ENCODE measurements at places on chromosomes 4 and X.

- DNase-seq = no peak
Measured at GRCh38 chr4:98908182-98908581, 20.8 kb downstream of the EIF4E start.

DNA sequence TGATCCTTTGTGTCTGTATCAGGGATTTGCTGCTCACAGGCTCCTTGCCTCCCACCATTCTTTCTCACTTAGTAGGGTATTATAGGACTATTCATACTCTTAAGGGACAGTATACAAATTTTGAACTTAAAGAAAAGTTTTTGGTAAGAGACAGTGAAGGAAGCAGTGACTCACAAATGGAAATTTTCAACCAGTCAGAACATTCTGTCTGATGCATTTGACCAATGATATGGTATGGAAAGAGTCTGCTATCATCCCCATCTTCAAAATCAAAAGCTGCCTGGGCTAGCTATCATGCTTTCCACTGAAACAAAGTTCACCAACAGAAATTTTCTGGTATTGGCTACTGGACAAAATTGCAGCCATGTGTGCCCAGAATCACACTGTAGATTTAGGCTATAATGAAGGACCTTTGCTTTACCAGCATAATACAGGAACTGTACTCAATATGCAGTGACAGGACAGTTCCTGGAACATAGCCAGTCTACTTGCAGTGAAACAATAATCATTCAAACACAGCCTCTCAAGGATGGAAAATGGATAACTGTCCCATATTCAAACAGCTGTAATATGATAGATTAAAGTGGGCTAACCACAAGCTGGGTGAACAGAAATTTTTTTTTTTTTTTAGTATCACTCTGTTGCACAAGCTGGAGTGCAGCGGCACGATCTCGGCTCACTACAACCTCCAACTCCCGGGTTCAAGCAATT, 109.0 kb upstream of the ACSL4 start:
- DNase-seq = no peak

- no peak for DNase-seq
Measured at GRCh38 chr4:53116954-53117353, 248.9 kb downstream of the SCFD2 start.

GRCh38 chr4:84792366-84793301, 173.9 kb downstream of the WDFY3 start:
- no peak for DNase-seq

DNA sequence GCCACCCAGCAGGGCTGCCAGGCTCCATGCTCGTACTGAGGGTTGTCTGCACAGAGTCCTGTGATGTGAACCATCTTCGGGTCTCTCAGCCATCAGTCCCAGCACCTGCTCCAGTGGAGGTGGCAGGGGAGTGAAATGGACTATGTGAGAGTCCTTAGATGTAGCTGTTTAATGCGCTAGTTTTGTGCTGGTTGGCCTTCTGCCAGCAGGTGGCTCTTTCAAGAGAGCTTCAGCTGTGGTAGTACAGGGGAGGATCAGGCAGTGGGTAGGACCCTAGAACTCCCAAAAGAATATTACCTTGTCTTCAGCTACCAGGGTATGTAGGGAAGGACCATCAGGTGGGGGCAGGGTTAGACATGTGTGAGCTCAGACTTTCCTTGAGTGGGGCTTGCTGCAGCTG, 1066.0 kb downstream of the GLUD2 start:
- no peak for DNase-seq

GRCh38 chr4:125572601-125573000, 257.8 kb downstream of the FAT4 start:
- DNase-seq = no peak

GRCh38 chr4:16682975-16683374, 215.5 kb downstream of the LDB2 start:
- DNase-seq = no peak

DNA sequence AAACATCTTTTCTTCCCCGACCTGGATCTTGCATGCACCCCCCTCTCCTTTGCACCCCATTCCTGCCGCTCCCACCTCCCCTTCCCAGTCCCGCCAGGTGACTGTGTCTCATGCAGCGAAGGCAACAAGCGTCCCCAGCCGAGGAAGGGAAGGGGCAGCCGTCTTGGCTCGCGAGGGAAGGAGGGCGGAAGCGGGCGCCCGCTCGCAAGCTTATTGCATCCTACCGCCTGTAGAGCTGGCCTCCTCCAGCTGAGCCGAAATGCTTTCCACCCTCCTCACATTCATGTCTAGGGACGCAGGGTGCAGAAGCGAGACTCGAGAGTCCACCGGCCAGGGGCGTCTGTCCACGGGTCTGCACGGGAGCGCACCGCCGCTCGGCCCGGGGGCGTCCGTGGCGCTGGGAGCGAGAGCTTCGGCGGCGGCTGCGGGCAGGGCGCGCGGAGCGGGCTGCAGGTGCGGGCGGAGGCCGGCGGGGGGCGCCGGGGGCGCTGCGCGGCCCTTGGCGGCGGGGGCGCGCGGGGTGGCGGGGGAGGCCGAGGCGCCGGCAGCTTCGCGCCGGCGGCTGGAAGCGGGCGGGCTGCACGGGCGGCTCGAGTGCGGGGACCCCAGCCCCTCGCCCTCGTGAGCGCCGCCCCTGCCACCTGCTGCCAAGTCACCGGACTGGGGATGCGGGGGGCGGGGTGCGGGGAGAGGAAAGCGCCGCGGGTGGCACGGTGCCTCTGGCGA, at the start of gene KCNIP4:
TSS of gene KCNIP4 (minus strand) at position 426 of the 726 bp plus-strand sequence.
- no peak for DNase-seq

- no peak for DNase-seq
Measured at GRCh38 chrX:101462892-101463291, 22.4 kb upstream of the ARMCX4 start.

GRCh38 chr4:127685292-127685691, 44.9 kb upstream of the SLC25A31 start:
- no peak for DNase-seq

GRCh38 chr4:8352368-8353157, 83.0 kb downstream of the HTRA3 start:
- DNase-seq = no peak

DNA sequence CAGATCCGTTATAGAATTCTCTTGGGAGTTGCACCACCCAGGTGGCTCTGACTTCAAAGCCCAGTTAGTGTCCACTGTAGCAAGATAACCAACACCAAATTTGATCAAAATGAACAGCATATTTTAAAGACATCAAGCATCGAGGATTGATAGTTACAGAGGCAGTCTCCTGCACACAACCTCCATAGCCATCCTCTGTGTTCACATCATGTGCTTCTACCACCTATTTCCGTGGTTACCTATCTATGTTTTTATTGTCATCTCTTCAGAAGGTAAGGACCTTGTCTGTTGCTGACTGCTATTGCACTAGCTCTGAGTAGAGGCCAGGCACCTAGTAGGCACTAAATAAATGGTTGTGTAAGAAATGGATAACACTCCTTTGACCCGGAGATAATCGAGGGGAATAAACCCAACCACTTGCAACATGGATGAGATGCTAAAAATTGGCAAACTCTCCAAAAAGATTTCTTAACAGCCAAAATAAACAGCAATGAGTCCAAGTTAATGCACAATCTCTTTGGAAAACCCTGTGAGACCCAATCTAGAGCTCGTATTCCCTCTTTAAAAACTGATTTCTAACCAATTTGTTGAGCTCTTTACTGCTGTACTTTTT, 14.7 kb upstream of the C1QTNF7 start:
- DNase-seq = no peak

GRCh38 chr4:177410566-177410965, 31.7 kb downstream of the AGA start:
- DNase-seq = no peak

DNA sequence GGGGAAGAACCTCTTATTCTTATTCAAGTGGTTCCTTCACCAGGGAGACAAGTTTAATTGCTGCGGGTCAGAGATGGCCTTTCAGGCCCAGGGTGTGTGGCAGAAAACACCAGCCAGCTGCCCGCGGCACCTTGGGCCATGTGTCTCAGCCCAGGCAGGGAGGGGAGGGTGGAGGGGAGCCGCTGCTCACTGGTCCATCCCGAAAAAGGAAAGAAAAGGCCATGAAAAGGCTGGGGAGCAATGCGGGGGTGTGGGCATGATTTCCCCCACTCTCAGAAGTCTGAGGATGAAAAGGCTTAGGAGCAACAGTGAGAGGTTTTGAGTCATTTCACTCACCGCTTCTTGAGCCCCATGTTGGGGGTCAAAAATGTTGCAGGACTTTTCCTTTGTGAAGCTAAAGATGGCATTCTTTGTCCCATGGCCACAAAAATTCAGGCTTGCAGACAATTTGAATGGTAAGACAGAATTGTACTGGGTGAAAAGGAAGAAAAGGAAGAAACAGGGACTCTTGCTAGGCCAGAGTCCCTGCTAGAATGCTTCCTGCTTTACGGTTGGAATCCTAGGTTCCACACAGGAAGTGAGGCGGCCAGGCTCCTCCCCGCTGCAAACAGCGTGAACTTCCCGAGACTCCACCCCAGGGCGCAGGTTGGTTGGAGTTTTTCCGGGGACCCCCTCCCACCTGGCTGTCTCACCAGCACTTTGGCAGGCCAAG, 17.4 kb upstream of the FAM47E start:
- DNase-seq = no peak

GRCh38 chr4:109206620-109207019, 95.8 kb downstream of the COL25A1 start:
- DNase-seq = no peak

DNA sequence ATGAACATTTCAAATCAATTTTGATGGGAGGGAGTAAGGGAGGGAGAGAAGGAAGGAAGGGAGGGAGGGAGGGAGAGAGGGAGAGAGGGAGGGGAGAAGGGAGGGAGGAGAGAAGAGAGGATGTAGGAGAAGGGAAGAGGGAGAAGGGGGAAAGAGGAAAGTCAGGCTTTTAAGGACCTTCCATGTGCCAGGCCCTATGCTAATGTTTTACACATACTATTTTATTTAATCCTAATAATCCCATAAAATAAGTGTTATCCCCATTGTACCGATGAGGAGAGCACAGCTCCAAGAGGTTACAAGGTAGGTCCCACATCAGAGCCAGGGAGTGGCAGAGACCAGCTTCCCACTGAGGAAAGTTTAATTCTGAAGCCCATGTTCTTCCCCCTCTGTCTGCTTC, 341.9 kb downstream of the RAB28 start:
- no peak for DNase-seq

DNA sequence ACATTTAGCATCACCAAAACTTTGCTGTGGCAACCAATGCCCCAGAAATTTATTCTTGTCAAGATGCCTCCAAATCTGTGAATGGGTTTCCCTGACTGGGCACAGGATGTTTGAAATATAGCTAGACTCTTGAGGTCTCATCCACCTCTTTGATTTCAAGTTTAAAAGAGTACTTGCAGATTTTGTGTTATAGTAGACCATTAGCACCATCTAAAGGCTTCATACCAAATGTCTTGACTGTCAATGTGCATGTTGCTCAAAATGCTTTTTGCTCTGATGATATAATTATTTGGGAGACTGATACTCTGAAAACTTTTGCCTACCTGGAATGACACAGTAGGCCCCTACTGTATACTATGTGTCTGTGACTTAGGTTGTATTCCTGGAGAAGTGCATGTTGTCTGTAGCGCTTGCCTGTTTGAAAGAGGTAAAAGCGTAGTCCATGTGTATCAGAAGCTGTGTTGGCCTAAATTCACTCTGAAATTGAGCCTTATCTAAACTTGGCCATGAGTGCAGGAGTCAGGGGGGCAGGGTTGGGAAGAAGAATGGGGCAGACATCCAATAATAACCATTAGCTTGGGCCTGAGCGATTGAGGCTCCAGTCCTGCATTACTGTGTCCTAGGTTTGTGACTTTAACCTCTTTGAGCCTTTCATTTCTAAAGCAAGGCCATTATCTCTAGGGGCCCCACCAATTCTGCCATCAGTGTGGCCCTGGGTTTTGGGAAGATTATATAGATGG, 33.8 kb downstream of the NDP start:
- DNase-seq = no peak

DNA sequence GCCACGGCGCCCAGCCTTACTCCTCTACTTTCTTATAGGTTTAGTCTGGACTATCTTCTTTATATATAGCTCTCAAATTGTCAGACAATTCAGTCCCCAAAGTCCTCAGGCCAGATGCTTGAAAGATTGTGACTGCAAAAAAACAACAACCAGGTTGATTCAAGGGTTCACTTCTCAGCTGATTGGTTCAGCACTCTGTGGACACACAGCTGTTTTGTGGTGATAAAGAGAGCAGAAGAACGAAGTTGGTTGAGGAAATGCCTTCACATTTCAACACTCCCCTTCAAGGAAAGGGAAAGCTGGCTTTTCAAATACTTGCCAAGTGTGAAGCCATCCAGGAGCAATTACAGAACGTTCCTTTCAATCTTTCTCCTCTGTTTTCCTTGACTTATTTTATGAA, 166.8 kb downstream of the SHROOM3 start:
- no peak for DNase-seq
